ENCODE measurements at places on chromosomes 3 and 15. TPM values are rescaled to one million over a fixed set of nuclear protein-coding genes. Genes with fewer than 3 reads are reported as not detected.

- H3K36me3 ChIP-seq: no peaks in the 10 kb centered on the region
- no peak overlapping the region for H3K27ac ChIP-seq
Observed at GRCh38 chr15:57224664-57225063, 151.6 kb upstream of the CGNL1 start.

- no peak for DNase-seq
- no peaks in the 10 kb centered on the region for H3K36me3 ChIP-seq
- H3K27me3 ChIP-seq: no peaks in the 10 kb centered on the region
- no peak overlapping the region for H3K4me3 ChIP-seq
- no peak overlapping the region for H3K27ac ChIP-seq
Observed at GRCh38 chr3:172946061-172946460, 195.0 kb downstream of the SPATA16 start.

SNTN gene
- total RNA-seq: 9.6 TPM

IL17RE gene
- total RNA-seq: 22.5 TPM

GRCh38 chr3:38117748-38118420 is 19.0 kb downstream of the ACAA1 start:
- no peak overlapping the region for H3K27ac ChIP-seq
- peak; percentile 84 for DNase-seq
- H3K36me3 ChIP-seq: no peaks in the 10 kb centered on the region
- no peak overlapping the region for H3K4me3 ChIP-seq
- no peaks in the 10 kb centered on the region for H3K27me3 ChIP-seq

- peak; percentile 48 for DNase-seq
- H3K4me1 ChIP-seq: peaks cover 9% of the 10 kb centered on the region
- peaks cover 17% of the 10 kb centered on the region for H3K27me3 ChIP-seq
- no peak overlapping the region for H3K27ac ChIP-seq
Observed at GRCh38 chr15:98421419-98422129, 226.8 kb upstream of the IGF1R start.

GRCh38 chr15:58249646-58250312 is 111.6 kb downstream of the AQP9 start:
- H3K4me1 ChIP-seq: peaks cover 6% of the 10 kb centered on the region
- no peak overlapping the region for H3K4me3 ChIP-seq
- no peaks in the 10 kb centered on the region for H3K27me3 ChIP-seq
- H3K27ac ChIP-seq: no peak overlapping the region
- no peaks in the 10 kb centered on the region for H3K36me3 ChIP-seq

ARGFX gene
- not detected for total RNA-seq

ST8SIA2 gene
- 0.50 TPM for total RNA-seq

SLC6A11 gene
- 0.13 TPM for total RNA-seq

ZNF620 gene
- total RNA-seq: 6.0 TPM

DNA sequence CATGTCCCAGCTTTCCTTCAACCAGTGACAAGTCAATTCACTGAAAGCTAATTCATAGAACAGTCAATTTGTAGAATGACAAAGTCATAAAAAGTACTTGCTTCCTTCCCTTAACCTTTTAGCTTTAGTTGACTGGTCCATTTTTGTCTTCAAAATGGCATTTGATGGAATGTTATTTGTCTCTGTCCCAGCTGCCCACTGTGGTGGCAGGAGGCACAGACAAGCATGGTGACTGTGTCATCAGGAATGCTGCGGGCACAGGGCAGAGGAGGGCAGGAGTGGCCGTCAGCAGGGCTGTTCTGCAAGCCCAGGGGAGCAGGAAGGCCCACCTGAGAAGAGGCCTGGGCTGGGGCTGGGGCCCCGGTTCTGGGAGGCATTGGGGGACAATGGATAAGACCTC is 10.0 kb downstream of the IQSEC1 start:
- H3K27me3 ChIP-seq: no peaks in the 10 kb centered on the region
- H3K4me1 ChIP-seq: no peaks in the 10 kb centered on the region
- DNase-seq: no peak
- H3K4me3 ChIP-seq: no peak overlapping the region
- no peaks in the 10 kb centered on the region for H3K36me3 ChIP-seq

DNA sequence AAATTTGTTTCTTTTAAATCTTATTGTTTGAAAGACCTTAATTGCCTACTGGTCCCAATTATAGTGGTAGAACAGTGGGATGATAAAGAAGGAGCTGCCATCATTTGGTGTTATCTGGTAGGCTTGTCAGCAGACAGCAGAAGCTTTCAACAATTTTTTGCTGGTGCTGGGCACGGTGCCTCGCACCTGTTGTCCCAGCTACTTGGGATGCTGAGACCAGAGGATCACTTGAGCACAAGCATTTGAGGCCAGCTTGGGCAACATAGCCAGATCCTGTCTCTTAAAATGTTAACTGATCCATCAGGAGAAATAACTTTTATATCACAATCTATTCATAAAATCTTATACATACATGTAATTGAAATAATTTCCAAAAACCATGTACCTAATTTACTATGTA is 36.0 kb downstream of the SENP5 start:
- no peak overlapping the region for H3K4me3 ChIP-seq
- no peak for DNase-seq
- peaks cover 3% of the 10 kb centered on the region for H3K36me3 ChIP-seq
- no peaks in the 10 kb centered on the region for H3K4me1 ChIP-seq

DNA sequence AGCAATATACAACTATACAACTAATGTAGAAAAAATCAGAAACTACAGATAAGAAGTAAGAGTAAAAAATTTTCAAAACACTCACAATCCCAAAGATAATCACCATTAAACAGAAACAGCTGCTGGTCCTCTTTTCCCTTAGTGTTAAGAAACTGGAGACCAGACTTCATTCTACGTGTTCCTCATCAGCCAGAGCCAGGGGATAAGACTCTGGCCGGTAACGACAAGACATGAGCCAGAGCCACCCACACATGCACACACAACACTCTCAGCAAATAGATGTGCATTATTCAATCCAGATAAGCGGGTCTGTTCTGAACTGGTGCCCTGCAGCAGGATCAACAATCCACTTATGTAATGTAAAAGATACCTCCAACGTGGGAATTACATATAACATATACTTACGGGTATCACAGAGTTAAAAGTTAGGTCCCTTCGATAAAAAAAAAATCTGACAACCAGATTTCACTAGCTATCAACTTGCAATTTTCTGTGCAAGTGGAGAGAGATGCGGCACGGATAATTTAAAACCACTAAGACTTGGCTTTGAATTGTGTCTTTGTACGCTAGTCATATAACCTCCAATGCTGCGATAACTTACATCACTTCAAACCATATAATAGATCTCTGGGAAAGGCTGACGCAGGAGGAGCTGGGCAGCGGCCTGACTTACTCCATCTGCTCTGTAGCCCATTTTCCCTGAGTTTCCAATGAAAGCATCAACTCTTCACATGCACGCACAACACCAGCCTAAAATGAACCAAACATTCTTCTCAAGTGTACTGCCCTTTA is 17.8 kb downstream of the PRICKLE2 start:
- peaks cover 10% of the 10 kb centered on the region for H3K4me1 ChIP-seq
- no peak for DNase-seq
- H3K4me3 ChIP-seq: no peak overlapping the region
- H3K27ac ChIP-seq: no peak overlapping the region
- no peaks in the 10 kb centered on the region for H3K36me3 ChIP-seq
- H3K27me3 ChIP-seq: no peaks in the 10 kb centered on the region

- H3K4me3 ChIP-seq: no peak overlapping the region
- no peaks in the 10 kb centered on the region for H3K36me3 ChIP-seq
- no peak for DNase-seq
- peaks cover 20% of the 10 kb centered on the region for H3K4me1 ChIP-seq
Observed at GRCh38 chr3:23859839-23860382, 54.2 kb downstream of the UBE2E1 start.

DNA sequence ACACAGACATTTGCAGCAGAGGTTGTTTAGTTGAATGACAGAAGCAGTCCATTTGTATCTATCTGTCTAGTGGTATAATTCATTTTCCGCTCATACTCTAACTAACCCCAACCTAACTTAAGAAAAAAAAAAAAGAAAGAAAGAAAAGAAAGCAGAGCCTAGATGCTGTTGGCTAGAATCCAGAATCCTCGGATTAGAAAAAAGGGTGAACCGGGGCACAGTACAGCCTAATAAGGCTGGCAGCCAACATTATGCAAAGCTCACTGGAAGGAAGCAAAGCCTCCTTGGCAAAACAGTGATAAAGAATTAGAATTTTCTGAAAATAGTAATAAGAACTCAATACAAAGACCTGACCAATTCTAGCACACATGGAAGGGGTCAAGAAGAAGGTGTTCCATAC is 640.8 kb downstream of the TUSC7 start:
- H3K4me3 ChIP-seq: no peak overlapping the region
- no peaks in the 10 kb centered on the region for H3K27me3 ChIP-seq
- H3K36me3 ChIP-seq: no peaks in the 10 kb centered on the region
- H3K27ac ChIP-seq: no peak overlapping the region
- H3K4me1 ChIP-seq: no peaks in the 10 kb centered on the region

DNA sequence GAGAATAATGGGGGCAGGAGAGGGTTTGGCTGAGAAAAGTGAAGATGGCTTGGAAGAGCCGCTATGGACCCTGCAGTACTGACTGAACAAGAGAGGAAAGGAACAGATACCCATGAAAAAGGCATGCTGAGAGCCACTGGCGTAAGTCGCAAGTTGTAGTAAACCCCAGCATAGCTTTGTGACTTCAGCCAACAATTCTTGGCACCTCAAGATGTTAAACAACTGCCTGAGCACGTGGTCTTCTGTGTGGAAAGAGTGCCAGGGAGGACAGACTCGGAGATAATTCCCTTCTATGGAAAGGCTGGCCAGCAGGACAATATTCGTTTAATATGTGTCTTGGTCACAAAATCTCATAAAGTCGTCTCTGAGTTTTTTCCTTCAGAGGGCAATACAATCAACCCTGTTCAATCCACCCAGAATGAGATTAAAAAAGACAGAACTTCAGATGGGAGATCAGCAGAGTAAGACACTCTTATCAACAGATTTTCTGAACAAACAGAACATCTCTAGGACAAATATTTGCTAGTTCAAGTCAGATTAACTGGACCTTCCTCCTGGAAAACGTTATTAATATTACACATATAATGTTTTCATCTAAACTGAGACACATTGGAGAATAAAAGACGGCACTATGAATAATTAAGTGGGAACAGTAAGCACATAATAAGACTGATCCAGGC is 49.2 kb downstream of the NEK10 start:
- no peaks in the 10 kb centered on the region for H3K27me3 ChIP-seq
- peak; percentile 45 for DNase-seq
- H3K36me3 ChIP-seq: no peaks in the 10 kb centered on the region
- no peak overlapping the region for H3K4me3 ChIP-seq
- no peak overlapping the region for H3K27ac ChIP-seq

EAF2 gene
- 5.1 TPM for total RNA-seq

NR1I2 gene
- total RNA-seq: 0.12 TPM

- H3K4me3 ChIP-seq: no peak overlapping the region
- no peak for DNase-seq
- peak overlapping the region; percentile 89 for H3K27ac ChIP-seq
- peaks cover 31% of the 10 kb centered on the region for H3K4me1 ChIP-seq
Observed at GRCh38 chr3:194087995-194088855, 47.7 kb upstream of the HES1 start.

DUOX2 gene
- total RNA-seq: 2.7 TPM

- no peaks in the 10 kb centered on the region for H3K4me1 ChIP-seq
- no peak overlapping the region for H3K27ac ChIP-seq
- H3K27me3 ChIP-seq: no peaks in the 10 kb centered on the region
- no peak for DNase-seq
- no peak overlapping the region for H3K4me3 ChIP-seq
Observed at GRCh38 chr3:179964890-179965289, 71.8 kb downstream of the PEX5L start.

All from left lung (tissue), 14 donors.